Activated T-cell treated with anti-CD3 and anti-CD28 coated beads, Interleukin-2, amount 50 U/mL, for 24 hours (primary cell): ENCODE measurements at places on chromosomes 5 and 9.

DNA sequence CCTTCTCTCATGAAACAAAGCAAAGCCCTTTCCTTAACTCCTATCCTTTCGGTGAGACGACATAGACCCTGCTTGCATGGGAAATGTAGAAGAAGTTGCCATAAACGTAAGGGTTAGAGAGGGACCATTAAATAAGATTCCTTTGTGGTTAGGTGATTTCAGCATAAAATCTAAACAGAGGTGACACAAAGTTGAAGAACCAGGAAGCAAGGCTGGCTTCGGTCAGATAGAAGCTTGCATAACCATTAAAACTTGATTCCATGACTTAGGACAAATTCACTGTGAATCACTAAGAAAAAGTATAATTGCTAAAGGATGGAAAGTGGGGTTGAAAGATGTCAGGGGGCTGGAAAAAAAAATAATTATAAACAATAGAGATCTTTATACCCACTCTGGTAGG lies 30.9 kb upstream of the ABLIM3 start:
- DNase-seq: no peak

DNA sequence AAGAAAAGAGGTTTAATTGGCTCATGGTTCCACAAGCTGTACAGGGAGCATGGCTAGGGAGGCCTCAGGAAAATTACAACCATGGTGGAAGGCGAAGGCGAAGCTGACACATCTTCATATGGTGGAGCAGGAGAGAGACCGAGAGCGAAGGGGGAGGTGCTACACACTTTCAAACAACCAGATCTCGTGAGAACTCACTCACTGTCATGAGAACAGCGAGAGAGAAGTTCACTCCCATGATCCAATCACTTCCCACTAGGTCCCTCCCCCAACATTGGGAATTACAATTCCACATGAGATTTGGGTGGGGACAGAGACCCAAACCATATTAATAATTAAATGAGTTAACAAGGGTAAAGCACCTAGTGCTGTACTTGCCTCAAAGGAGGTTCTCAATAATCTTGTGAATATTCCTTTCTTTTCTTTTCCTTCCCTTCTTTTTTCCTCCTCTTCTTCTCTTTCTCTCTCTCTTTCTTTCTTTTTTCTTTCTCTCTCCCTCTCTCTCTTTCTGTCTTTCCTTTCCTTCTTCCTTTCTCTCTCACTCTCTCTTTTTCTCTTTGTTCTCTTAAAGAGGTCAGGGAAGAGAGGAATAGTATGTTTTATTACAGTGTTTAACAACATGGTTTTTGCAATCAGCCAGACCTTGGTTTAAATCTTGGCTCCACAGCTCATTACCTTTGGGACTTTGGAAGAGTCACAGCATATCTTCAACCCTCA lies 29.0 kb downstream of the TNFSF15 start:
- DNase-seq: no peak

DNA sequence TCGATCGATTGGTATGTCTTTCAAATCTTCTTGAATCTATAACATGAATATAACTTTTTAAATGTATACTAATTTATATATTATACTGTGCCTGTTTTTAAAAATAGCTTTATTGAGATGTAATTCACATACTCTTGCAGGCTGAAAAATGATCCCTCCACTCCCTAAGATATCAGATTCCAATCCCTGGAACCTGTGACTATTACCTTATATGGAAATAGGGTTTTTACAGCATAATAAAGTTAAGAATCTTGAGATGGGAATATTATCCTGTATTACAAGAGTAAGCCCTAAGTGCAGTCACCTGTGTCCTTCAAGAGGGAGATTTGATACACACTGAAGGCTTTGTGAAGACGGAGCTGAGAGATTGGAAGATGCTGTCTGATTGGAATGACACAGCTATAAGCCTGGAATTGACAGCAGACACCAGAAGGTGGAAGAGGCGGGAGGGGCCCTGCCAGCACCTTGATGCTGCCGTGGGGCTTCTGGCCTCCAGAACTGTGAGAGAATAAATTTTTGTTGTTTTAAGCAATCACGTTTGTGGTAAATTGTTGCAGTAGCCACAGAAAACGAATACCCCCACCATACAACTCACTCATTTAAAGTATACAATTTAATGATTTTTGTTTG lies 161.3 kb downstream of the RMI1 start:
- no peak for DNase-seq

DNA sequence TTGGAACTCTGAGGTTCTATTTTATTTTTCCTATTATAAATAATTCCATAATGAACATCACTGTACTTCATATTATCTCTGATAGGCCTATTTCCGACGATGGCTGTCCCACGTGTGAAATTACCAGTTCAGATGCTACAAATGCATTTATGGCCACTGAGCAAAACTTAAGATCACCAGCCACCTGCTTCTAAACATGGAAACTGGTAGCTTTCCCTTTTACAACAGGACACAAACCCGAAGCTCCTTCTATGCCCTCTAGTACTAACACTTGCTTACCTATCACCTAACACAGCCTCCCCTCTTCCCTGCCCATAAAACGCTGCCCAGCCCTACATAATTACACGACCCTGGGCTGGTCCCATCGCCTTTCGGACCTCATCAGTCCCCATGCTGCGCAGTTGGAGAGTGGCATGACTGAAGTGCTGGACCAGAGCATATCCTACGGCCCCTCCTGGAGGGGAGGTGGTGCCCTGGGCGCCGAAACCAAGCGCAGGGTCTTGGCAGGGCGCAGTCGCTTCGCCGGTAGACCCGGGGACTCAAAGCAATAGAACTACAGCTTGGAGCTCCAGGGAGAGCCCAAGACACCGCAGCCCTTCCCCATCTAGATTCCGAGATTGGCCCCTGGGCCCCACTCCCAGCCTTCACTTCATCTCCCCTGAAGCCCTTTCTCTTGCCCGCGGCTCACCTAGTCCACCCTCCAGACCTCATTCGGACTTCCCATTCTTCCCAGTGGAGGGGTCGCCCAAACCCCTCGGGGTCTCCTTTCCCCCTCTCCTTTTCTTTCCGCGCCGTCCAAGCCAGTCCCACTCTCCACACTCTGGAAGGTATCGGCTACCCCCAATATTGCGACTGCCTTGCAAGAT lies 1.0 kb upstream of the SAP30L start:
- no peak for DNase-seq
